KBM-7 (cell line): ENCODE measurements at places on chromosomes 1 and 21.

GRCh38 chr1:205662135-205662738 lies 18.1 kb downstream of the SLC45A3 start:
- DNase-seq = no peak

- no peak for DNase-seq
Measured at GRCh38 chr1:10401281-10401680, 2.4 kb downstream of the PGD start.

DNA sequence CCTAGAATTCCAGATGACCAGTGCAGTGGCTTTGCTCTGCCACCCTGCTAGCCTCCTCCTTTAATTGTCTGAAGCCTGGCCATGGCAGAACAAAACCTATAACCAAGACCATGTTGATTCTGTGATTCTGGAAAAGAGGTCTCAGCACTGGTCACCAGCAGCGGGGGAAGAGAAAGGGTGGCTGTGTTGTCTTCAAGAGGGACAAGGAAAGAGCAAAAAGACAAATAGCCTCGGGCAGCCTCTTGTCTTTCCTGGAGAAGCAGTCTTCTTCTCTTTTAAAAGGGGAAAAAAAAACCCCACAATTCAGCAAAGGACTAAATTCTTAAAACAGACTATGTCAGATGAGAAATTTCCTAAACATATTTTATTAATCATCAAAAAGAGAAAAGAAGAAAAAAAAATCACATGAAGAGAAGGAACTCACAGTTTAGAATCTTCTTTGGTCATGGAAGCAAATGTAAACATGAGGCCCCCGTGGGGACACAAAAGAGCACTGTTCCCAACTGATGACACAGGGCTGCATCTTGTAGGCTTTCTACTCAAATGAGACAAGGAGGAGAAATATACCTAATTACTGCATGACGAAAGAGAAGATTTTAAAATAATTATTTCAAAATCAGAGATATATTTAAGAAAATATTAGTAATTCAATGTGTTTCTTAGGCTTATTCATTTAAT lies 36.3 kb upstream of the RAP1GAP start:
- no peak for DNase-seq

DNA sequence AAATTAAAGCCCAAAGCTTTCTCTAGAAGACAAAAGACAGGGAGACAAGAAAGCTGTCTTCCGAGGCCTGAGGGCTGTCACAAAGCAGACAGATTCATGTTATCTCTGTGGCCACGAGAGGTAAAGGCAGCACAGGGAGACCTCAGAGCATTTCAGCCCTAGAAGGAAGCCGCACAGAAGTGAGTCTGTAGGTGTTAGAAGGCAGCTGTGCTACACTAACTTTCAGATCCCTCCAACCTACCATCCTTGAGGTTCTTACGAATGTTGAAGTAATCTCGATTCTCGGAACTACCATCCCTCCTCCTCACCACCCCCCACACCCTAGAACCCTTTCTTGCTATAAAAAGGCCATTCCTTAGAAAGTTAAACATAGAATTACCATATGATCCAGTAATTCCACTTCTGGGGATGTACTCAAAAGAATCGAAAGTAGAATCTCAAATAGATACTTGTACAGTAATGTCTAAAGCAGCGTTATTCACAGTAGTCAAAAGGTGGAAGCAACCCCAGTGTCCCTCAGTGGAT lies 21.5 kb upstream of the LYST start:
- no peak for DNase-seq

DNA sequence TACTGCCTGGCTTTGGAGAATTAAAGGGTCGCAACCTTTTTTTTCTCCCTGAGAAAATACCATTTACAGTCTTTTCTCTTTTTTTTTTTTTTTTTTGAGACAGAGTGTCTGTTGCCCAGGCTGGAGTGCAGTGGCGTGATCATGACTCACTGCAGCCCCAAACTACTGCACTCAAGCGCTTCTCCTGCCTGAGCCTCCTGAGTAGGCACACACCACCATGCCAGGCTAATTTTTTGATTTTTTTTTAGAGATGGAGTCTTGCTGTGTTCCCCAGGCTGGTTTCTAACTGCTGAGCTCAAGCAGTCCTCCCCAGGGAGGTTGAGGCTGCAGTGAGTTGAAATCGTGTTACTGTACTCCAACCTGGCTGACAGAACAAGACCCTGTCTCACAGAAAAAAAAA lies 24.6 kb downstream of the UBE4B start:
- DNase-seq = no peak

- DNase-seq = no peak
Measured at GRCh38 chr1:22350924-22351767, 100.5 kb upstream of the ZBTB40 start.

- DNase-seq = no peak
Measured at GRCh38 chr21:45991606-45992300, 10.2 kb downstream of the COL6A1 start.

GRCh38 chr1:201751872-201752271 lies 77.1 kb upstream of the IPO9 start:
- DNase-seq = no peak

DNA sequence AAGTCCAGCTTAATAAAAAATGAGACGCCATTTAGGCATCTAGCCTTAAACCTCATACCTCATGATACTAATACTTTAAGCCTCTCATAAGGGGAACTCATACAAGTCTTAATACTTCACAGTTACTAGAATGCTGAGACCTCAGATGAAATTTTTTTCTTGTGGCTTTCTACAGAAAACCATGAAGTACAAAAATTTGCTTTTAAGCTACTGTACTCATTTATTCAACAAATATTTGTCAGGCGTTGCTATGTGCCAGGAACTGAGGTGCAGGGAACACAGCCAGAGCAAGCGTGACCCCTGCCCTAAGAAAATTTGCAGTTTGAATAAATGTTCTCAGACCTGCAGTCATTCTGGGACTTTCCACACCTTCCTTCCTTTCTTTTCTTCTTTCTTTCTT lies 150.6 kb downstream of the MRPL39 start:
- no peak for DNase-seq

DNA sequence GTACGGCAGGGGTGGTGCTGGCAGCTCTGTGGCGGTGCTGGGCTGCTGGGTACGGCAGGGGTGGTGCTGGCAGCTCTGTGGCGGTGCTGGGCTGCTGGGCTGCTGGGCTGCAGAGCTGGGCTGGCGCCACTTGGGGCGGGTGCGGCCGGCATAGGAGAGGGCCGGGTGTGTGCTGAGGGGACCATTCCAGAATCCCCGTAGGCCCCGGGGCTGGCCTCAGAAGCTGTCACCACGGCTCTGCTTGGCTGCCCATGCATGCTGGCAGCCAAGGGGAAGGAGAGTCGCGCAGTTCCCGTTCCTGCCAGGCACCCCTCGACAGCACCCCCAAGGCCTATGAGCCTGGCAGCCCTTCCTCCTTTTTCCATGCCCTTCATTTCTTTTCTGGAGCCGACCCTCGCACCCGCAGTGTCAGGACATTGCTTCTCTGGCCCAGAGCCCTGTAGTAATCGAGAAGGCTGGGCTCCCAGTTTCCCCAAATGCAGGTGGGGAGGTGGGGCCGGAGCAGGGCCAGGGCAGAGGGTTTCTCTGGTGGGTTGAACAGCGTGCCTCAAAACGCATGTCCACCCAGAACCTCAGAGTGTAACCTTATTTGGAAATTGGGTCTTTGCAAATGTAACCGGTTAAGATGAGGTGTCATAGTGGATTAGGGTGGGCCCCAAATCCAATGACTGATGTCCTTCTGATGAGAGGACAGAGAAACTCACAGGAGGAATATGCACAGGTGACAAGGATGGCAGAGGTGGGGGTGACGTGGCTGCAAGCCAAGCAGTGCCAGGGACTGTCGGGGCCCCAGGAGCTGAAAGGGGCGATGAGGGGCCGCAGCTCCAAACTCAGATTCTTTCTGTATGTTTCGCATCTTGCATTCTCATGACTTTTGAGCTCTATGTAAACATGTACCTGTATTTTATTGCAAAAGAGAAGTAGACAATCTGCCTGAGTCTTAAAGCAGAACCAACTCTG lies 71.0 kb upstream of the ACTRT2 start:
- DNase-seq = no peak

DNA sequence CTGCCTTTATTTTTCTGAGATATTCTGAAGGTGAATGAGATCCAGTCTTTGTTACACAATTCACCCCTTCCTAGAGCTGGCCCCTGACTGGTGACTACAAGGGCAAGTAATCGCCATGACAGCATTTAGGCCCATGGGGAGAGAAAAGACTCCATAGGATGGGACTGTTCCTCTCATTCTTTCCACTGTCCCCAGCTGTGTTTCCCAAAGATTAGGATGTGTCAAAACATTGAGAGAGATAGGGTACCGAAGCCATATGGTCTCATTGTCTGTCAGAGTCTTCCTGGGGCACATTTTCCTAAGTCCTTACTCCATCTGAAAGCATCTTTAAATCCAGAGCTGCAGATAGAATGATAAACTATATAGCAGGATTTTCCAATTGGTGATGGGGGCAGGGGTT lies 423.5 kb downstream of the OMA1 start:
- DNase-seq = no peak

DNA sequence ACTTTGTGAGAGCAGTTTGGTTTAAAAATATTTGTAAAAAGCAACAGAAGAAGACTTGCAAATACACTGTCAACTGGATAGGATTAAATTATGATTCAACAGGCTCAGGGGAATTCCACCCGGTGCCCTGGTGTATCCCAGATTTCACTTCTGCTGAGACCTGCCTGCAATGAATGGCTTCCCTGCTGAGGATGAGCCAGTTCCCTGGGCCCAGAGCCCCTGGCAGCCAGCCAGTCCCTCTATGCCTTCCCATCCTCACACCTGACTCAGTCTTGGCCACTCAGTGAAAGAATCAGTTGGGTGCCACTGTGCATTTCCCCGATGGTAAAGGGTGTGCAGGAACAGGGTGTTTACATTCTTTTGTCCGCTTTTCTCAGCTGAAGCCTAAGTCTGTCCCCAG lies 64.4 kb downstream of the KCTD3 start:
- no peak for DNase-seq

DNA sequence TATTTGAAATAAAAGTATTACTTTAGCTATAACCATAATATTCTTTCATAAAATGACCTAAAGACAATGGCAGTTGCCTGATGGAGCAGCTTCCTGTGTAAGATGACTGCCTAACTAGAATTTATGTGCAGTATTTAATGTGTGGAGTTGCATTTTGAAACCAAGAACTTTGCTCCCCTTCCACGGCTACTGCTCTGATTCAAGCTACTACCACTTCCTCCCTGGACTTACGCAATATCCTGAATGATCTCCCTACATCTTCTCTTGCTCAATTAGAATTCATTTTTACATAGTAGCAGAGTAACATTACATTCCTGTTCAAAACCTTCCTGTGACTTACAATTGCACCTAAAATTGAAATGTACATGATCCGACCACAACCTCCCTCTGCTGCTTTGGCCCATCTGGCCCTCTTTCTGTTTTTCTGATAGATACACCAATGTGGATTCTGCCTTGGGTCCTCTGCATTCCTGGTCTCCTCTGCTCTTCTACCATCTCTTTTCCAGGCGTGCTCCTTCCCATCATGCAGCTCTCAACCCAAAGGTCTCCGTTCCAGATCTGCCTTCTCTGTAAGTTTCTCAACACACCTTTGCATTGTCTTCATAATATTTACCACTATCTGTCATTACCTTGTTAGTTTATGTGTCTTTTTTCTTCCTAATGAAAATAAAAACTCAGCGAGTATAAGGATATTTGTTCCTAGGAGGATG lies 47.4 kb upstream of the USP25 start:
- DNase-seq = peak; percentile 75

GRCh38 chr1:183837062-183837461 lies 32.1 kb downstream of the RGL1 start:
- no peak for DNase-seq

- DNase-seq = no peak
Measured at GRCh38 chr1:14975119-14975518, 178.4 kb upstream of the TMEM51 start.

DNA sequence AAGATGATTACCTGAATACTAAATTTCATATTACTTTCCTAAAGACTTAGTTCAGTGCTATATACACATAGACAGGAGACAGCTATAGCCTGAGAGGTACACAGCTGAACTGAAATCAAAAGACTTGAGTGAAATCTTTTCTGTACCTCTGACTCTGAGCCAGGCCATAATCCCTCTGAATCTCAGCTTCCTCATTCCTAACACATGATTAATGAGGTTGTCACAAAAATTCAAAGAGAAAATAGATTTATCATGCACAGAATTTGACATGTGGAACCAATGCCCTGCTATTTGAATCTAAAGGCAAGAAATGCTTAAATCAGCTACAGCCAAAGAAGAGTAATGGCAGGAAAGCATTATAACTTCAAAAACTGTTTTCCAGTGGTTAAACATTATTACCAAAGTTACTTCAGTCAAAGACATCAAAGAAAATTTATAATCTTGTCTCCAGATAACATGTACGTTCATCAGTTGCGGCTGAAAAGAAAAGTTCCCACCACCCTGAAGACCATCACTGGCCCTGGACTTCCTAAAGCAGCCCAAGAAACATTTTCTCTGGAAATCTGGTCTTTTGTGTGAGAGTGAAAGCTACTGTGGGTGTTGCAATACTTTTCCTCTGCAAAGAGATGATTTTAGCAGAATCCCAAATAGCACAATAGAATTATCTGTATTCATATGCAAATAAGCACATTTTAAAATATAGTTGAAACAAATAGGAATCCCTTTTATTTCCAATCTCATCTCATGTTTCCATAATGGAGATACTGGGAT lies 13.8 kb upstream of the ATP1A1 start:
- DNase-seq = no peak
